HT-29 (cell line): ENCODE measurements at places on chromosomes 5 and 9. TPM values are rescaled to one million over a fixed set of nuclear protein-coding genes. Genes with fewer than 3 reads are reported as not detected.

Gene PLPP7
- not detected in 2 replicates for total RNA-seq

Gene ZNF608
- total RNA-seq: 3.7 and 4.9 TPM in 2 replicates

Gene RNF183
- 6.1 and 7.1 TPM in 2 replicates for total RNA-seq

Gene ANKRA2
- 5.2 and 5.7 TPM in 2 replicates for total RNA-seq

Gene FLT4
- total RNA-seq: 0.31 TPM in 1 of 2 replicates, not detected in the other

Gene MLLT3
- 19.7 and 20.2 TPM in 2 replicates for total RNA-seq

Gene SH3RF2
- 13.9 and 15.9 TPM in 2 replicates for total RNA-seq

Gene PWWP2A
- total RNA-seq: 22.0 and 25.4 TPM in 2 replicates

Gene CCL21
- not detected in 2 replicates for total RNA-seq

DNA sequence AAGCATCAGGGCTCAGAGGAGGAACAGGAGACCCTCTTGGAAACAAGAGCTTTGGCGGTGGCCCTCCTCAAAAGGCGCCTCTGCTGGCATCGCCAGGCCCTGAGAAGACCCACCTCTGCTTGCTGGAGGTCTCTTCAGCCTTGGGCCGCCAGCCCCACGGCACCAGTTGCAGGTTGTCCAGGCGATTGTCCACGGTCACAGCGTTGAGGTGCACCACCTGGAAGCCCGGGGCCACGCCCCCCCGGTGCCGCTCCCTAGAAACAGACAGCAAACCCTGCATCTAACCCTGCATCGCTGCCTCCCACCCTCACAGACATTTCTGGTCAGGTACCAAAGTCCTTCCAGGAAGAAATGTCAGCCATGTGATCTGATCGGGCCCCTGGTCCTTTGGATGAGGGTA is 3.5 kb downstream of the ZMYND19 start:
- DNase-seq: no peak

GRCh38 chr5:109485030-109485429 is 75.3 kb upstream of the PJA2 start:
- DNase-seq: peak; percentile 39

DNA sequence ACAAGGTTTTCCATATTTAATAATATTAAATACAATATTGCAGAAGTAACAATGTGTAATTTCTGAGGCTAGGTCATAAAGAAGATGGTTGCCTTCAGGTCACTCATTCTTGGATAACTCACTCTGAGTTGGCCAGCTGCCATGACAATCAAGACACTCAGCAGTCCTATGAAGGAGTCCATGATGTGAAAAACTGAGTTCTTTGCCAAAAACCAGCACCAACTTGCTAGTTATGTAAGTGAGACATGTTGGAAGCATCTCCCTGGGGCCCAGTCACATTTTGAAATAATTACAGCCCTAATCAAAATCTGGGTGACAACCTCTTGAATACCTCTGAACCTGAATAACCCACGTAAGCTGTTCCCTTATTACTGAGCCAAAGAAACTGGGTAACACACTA is 453.2 kb downstream of the CDH18 start:
- DNase-seq: no peak

DNA sequence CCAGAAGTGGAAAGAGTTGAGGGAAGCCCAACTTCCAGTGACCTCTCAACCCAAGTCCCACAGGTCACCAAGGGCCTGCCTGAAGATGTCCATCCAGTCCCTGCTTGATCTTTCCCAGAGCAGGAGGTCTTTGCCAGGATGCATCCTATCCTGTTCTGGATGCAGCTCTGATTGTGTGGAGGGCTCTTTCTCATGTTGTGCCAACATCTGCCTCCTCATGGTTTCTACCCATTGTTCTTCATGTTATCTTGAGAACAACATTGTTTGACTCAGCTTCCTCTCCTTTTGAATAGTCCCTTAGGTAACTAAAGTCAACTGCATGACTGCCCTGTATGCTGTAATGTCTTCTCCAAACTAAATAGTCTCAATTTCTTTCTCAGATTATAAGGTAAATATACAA is 169.3 kb downstream of the CCDC192 start:
- DNase-seq: no peak

GRCh38 chr9:120711841-120712538 is 2.3 kb downstream of the MEGF9 start:
- no peak for DNase-seq

DNA sequence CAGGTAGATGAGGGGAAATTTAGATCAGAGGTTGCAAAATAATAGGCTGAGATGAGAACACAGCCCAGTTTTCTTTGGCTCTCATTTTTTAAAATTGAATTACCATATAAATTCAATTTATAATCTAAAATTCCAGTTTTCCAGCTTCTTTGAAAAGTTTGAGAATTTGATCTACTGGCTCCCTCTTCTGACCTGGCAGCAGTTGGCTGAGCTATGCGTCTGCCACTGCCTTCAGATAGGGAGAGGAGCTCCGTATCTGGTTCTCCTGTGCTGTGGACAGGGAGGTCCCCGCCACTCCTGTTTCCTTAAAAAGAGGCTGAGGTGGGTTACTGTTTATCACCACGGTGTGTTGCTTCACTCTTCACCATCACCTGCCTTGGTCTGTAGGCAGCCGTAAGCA is 103.7 kb downstream of the ARHGAP26 start:
- no peak for DNase-seq

DNA sequence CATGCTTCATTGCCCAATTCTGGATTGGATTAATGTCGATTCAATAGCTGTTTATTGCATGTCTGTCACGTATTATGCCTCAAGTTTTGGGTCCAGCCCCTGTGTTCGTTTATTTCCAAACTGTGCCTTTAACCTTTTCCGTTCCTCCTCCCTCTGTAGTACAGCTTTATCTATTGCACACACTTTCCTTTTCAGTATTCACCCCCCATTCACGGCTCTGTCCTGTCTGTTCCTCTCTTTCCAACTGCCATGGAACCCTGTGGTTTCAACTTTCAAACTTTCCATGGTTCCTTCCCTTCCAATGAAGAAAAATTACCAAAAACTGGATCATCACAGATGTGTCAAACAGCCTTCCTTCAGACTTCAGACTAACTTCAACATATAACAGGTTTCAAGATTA is 17.1 kb downstream of the SMARCA2 start:
- DNase-seq: no peak

DNA sequence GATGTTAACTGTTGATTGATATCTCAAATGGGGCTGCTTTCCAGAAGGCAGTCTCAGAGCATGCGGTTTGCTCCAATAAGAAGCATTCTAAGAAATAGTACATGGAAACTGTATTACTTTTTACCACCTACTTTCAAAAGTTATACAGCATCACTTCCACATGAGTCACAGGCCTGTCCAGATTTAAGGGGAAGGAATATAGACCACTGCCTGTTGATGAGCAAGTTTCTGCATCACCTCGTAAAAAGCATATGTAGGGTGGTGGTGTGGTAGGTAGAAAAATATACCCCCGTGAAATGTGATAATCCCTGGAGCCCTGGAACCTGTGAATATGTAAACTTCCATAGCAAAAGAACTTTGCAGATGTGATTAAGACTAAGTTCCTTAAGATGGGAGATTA is 816.6 kb upstream of the CDH6 start:
- DNase-seq: no peak

- no peak for DNase-seq
Measured at GRCh38 chr5:147485046-147485445, 24.8 kb downstream of the DPYSL3 start.

- DNase-seq: no peak
Measured at GRCh38 chr9:2645569-2645968, 24.0 kb downstream of the VLDLR start.

GRCh38 chr5:14399054-14399692 is 182.4 kb upstream of the OTULINL start:
- peak; percentile 86 for DNase-seq

DNA sequence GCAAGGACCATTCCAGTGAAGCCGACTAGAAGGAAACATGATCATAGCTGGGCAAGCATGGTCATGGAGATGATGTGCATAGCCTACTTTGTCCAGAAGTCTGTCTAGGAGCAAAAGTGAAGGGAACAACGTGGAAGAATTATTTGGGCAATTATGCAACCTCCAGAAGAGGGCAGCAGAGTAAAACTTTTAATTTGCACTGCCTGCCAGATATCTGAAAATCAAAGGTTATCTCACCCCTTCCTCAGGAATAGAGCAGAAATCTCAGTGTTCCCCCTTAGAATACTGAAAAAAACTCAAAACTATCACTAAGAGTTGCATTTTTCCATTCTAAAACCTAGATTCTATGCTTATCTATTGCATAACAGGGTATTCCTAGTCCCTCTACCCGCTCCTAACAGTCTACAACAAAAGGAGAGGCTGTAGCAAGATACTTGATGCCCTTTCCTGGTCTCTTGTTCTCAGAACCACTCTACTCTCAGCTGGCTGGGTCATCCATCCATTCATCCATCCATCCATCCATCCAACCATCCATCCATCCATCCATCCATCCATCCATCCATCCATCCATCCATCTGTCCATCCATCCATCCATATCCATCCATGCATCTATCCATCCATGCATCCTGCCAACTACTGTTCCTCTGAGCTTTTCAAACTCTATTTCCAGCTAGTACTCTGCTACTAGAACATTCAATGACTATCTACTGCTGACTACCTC is 8.4 kb upstream of the SETD9 start:
- peak; percentile 86 for DNase-seq

GRCh38 chr9:124698265-124698664 is 72.8 kb downstream of the NR6A1 start:
- no peak for DNase-seq

DNA sequence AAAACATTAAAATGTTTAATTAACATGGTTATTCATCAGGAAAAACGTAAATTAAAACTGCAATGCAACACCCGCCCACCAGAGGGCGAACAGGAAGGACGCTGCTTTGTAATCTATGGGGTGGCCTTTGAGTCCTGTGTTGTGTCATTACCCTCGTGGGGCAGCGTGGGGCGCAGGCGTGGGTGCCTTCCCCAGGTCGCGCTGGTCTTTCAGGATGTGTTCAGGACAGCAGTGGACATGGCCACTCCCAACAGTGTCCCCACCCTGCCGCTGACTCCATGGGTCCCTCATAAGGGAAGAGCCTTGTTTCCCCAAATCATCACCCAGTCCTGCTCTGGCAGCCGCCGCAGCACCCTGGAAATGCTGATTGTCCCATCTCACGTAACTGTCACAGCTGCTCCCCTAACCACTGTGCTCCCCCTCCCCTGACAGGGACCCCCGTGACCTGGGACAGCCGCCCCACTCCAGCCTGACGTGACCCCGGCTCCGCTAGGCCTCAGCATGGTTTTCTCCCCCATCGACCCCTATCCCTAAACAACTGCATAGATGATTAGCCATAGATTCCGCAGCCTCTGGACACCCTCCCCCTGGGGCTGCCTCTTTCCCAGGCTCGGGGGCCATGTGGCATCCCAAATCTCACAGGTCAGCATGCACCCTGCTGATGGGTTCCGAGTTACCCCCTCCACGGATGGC is 36.4 kb downstream of the GLT6D1 start:
- DNase-seq: peak; percentile 70

DNA sequence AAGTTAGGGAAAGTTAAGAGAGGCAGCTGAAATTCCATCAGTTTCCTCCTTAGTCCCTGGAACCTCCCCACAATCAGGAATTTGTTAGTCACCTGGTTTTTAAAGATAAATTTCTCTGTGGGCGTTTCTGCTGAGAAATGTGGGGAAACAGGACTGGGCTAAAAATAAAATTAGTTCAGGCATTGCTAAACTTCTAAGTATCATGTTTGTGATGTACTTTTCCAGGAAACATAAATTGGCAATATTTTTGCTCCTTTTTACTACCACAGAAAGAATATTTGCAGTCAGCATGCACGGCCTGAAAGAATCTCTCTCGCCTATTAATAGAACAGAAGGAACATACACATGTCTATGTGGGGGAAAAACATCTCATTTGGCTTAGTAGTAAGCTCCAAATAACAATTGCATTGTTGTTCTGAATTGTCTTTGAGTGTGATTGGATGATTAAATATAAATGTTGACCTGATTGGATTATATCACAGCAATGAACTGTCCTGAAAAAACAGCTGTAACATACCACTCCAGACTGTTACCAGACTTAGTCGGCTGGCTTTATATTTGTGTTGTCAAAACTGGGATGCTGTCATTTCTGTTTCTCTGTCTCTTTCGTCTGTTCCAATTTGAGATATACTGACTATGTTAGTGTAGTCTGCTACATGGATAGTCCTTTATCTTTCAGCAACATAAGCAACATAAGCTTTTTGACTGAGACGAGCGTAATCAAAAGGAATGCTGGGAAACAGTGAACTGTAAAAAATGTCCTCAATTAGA is 12.9 kb downstream of the TJP2 start:
- DNase-seq: no peak

DNA sequence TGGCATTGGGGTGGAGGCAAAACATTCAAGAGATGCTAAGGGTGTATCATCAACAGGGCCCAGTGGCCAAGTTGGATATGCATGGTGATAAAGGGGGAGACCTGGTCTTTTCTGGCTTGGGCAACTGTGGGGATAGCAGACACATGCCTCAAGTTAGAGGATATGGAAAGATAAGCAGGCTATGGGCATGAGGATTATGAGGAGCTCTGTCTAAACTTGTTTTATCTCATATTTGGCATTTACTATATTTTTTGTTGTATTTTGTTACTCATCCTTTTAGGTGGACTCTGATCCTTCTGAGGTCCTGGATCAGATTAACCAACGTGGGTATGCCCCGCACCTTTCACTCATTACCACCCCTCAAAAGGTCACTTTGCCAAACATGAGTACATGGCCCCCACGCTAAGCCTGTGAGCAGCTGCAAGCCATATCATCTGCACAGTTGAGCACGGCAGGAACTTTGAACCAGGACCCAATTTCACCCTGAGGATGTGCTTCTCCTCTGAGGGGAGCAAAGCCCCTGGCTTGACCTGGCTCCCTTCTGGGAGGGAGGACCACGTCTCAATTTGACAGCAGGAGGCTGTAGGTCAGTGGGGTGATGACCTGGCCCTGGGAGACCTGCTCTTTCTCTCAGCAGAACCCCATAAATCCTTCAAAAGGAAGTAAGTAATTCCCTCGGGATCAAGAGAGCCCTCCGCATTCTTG is 71.1 kb upstream of the CD180 start:
- DNase-seq: no peak

DNA sequence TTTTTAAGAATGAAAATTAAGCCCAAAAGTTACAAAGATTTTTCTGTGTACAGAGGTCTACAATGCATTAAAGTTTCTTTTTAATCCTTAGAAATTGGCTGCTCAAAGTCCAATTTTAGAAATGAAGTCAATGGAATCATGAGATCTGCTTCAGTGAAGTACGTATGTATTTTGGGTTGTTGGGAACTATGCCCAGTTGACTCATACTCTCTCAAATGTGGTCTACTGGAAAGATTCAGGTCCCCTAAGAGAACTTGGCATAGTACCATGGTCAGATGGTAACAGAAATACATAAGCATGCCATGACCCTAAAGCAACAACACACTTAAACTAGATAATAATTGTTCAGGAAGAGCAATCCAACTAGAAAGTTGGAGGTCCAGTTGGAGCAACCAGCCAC is 23.0 kb downstream of the FBLL1 start:
- no peak for DNase-seq

DNA sequence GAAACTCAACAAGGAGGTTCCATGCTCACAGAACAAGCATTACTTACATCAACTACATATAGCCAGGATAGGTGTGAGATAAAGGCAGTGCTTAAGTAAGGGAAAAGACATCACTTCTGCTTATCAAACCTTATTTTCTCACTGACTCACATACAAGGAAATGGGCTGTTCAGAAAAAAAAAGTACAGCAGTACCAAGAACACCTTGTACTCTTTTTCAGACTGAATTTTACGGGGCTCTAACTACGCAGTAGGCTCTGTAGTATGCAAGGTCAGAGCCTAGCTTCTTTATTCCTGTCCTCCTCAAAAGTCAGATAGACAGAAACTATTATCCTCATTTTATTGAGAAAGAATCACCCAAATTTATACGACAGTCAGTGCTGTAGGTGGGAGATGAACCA is 5.8 kb downstream of the PSMB7 start:
- DNase-seq: no peak
